NAMALWA (cell line): ENCODE measurements at places on chromosomes 1 and 21.

GRCh38 chr1:156904187-156904959 is 10.9 kb downstream of the PEAR1 start:
- no peak for DNase-seq

DNA sequence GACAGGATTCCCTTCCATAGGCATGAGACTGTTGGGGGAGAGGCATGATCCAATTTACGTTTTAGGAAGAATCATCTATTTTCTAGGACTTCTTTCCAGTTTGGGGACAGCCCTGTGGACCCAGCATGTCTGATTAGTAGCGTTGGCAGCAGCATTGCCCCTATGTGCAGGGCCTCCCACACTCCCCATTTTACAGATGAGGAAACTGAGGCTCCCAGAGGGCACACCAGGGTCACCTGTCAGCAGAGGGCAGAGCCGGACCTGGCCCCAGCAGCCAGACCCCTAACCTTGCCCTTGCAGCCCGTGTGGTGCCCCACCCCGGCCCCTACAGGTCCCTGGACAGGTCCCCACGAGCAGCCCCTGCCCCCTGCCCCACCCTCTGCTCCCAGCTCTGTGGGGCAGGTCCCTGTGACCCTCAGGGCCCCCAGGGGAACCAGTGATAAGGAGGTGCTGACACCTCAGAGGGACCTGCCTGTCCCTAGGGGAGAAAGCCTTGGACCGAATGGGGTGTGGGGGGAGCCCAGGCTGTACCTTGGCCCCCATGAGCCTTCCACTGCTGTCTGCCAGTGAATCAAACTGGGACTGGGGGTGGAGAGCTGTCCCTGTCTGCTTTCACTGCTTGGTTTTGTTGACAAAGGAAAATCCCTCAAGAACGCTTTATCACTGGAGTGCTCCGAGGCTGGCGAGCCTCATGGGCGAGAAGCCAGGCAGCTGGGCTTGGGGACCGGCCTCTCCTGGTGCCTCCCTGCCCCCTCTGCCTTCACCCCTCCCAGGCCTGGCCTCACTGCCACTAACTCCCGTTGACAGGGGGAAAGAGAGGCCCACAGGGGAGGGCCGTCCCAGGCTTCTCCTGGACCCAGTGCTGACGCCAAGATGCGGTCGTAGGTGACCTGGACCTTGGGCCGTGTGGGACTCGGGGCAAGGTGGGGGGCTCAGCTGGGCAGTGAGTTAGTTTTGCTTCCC is 39.4 kb upstream of the CCDC27 start:
- no peak for DNase-seq

GRCh38 chr1:201328576-201328975 is 45.3 kb downstream of the PKP1 start:
- no peak for DNase-seq

GRCh38 chr1:201944639-201945038 is 1.7 kb downstream of the LMOD1 start:
- DNase-seq: no peak

- no peak for DNase-seq
Observed at GRCh38 chr1:246709835-246710234, 14.4 kb upstream of the SCCPDH start.

- DNase-seq: no peak
Observed at GRCh38 chr1:38046333-38046883, at the start of gene POU3F1. TSS of gene POU3F1 (minus strand) at chr1:38046793. CDS start at chr1:38046743, 50 bp downstream.

GRCh38 chr1:8439015-8439702 is 121.2 kb downstream of the SLC45A1 start:
- peak; percentile 93 for DNase-seq

- no peak for DNase-seq
Observed at GRCh38 chr1:41955461-41956159, 36.9 kb upstream of the HIVEP3 start.

- no peak for DNase-seq
Observed at GRCh38 chr1:175866776-175867175, 123.4 kb upstream of the TNR start.

- DNase-seq: no peak
Observed at GRCh38 chr1:179036844-179037465, 11.3 kb downstream of the FAM20B start.

GRCh38 chr1:81499487-81499886 is 301.2 kb upstream of the ADGRL2 start:
- DNase-seq: no peak

DNA sequence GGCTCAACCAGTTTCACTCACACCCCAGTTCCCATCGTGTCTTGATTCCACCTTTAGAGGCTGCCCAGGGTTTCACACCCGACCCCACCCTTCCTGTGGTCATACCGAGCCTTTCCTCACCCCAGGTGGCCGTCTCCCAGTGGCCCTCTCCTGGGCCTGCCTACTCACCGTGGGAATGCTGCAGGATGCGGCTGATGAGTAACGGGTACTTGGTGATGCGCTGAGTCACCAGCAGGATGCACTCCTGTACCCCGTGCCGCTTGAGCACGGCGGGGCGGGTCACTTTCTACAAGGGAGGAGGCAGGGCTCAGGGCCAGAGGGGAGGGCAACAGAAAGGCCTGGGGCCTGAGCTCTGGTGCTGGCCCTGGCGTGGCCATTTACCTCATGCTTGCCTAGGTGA is 16.4 kb downstream of the ARHGEF2 start:
- DNase-seq: no peak

DNA sequence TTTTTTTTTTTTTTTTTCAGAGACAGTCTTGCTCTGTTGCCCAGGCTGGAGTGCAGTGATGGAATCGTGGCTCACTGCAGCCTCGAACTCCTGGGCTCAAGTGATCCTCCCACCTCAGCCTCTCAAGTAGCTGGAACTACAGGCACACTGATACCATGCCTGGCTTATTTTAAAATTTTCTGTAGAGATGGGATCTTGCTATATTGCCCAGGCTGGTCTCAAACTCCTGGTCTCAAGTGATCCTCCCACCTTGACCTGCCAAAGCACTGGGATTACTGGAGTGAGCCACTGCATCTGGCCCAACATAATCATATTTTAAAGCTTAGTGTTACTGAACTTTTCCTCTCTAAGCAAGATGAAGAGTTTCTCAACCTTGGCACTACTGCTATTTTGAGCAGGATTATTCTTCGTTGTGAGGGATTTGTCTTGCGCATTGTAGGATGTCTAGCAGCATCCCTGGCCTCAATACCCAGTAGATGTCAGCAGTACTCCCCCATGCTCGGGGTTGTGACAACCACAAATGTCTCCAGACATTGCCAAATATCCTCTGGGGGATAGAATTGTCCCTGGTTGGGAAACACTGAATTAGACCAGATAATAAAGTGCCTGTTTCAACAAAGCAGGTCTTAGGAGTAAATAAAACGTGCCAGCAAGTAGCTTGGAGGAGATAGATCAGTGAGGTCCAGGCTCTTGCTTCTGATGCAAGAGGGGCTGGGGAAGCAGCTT is 15.1 kb upstream of the THRAP3 start:
- no peak for DNase-seq
